ENCODE measurements at places on chromosomes 6 and 20. TPM values are rescaled to one million over a fixed set of nuclear protein-coding genes. Genes with fewer than 3 reads are reported as not detected.

- no peak for DNase-seq
Observed at GRCh38 chr6:144338951-144339700, 54.0 kb downstream of the UTRN start.

DNA sequence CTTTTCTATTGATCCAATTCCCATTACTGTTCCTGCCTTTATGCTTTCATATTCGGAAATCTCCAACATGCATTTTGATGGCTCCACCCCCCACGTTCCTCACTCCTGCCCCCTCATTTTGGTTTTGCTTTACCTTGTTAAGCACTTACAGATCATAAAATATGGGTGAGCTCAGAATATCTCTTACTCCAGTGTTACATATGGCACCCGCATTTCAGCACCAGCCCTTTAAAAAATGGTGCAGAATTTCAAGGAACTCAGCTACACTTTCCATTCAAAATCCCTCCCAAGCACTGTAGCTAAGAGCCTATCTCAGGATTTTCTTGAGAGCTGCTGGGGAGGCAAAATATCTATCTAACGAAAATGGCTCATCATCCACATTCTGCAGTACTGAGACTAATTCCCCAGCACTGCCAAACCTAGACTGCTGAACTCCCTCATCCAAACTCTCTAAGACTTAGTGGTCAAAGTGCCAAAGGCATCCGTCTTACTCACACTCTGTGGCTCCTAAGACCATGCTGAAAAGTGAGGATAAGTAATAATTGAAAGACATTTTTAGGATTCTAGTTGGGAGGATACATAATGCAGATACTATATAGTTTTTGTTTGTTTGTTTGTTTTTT, 7.8 kb downstream of the SGK1 start:
- DNase-seq, result no peak

- DNase-seq, result no peak
Observed at GRCh38 chr6:162999575-163000285, 272.0 kb downstream of the PACRG start.

GRCh38 chr20:23079016-23079351, 7.1 kb downstream of the CD93 start:
- DNase-seq, result no peak

DNA sequence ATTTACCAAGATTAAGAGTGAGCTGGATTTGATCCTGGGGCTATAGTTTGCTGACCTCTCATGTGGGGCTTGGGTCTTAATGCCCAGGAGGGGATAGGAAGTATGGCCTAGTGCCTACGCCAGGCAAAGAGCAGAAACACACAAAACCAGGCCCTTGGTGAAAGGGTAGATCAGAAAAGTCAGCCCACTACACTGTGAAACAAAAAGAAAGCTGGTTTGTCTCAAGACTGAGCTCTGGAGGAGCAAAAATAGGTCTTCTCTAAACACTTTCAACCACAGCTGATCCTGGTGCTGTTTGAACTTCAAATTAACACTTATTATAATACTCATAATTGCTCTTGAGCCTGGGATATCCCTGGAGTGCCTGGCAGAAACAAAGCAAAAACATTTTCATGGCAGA, 75.1 kb upstream of the MAP7 start:
- DNase-seq, result no peak

DNA sequence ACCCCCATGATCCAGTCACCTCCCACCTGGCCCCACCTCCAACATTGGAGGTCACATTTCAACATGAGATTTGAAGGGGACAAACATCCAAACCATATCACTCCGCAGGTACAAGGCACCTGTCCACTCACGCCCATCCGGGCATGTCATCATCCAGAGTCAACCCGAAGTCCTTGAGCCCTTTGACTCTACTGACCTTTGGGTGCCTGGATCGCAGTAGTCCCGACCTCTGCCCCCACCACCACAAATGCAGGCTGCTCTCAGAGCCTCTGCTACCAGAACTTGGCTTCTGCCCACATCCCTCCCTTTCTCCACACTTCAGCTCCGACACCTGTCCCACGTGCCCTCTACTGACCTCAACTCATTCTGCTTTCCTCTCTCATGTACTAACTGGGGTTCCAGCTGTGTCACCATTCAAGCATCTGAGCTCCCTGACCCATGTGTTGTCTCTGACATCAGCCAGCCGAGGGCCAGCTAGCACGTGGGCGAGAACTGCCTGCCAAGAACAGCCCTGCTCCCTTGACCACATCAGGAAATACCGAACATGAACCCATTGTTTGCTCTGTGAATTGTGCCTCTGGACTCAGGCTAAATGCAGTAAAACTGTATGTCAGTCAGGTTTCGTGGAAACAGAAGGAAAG, 498.3 kb upstream of the SULF2 start:
- DNase-seq, result no peak

DNA sequence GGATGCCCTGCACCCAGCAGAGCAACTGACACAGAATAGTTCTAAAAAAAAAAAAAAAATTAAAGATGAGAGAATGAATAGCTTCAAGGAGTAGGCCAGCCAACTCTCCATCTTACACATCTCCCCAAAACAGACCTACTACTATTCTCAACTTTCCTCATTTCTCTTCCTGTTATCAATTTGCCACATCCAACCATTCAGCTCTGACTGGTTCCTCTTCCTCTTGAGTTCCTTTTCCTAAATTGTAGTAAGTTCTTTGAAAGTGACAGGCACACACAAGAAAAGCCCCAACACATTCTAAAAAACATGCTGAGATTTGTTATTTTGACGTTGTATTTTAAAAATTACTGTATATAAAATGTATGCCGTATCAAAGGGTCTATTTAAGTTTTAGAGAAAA, 117.2 kb downstream of the PDSS2 start:
- DNase-seq, result no peak

GRCh38 chr6:143150281-143150680, 89.6 kb downstream of the AIG1 start:
- DNase-seq, result no peak

DNA sequence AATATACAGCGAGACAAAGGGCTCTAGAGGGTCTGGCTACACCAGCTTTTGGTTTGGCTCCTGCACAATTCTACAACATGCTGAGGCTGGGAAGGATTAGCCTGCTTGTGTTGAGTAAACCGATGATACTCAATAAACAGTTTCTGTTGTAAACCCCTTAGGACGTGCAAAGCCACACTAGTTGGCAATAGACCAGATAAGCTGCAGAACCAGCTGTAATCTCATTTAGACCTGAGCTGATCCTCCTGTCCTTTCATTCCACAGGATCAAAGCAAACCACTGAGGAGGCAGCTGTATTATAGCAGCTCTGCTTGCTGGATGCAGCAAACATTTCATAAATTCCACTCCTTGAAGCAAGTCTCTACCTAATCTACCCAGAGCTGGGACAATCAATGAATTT, 79.7 kb downstream of the MMS22L start:
- DNase-seq, result no peak

DNA sequence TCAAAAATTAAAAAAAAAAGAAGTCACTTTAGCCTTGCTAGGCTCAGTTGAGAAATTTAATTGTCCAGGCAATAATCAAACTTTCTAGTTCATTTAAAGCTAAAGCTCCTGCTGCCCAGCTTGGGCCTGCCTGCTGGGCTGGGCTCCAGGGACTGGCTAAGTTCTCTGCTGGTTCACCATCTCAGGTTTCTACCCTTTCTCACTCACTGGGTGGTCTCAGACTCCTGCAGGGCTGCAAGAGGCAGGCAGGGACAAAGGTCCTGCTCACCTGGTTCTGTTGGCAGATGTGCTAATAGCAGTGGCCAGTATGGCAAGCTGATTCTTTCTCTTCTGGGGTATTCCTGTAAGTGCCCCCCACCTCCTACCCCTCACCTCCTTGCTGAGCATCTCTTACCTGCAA, 21.2 kb upstream of the RTF2 start:
- no peak for DNase-seq

GRCh38 chr6:138527411-138528088, 28.3 kb upstream of the NHSL1 start:
- no peak for DNase-seq

DNA sequence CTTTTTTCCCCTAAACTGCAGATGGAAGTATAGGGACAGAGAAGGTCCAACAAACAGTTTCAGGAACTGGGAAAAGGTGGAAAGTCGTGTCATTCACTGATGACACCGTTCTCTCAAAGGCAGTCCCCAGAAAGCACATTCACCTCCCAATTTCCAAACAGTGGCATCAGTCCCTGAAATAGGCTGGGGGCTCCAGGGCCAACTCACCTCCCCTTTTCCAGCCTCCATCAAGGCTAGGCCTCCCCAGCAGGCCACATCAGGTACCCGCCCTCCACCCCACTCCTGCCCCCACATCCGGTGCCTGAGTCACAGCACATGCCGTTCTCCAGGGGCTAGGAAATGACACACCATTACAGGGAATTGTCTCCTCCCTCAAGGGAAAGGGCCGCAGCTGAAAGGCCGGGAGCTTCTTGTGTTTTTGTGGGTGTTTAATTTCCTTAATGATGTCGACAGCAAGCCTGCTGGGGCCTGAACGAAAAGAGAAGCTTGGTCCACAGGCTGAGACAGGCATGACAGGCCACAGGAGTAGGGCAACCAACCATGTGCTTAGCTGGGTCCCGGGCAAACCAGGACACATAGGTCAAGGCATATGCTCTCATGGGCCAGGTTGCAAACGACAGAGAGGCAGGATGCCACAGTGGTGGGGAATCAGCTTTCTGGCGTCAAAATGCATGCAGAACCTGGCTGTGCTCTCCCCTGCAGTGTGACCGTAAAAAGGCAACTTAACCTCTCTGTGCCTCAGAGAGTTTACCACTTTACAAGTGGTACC, 39.2 kb downstream of the ZMYND8 start:
- peak; percentile 78 for DNase-seq

Gene PKIB
- total RNA-seq, result 1.5 TPM

Gene SLCO4A1
- 4.4 TPM for total RNA-seq

Gene COL19A1
- not detected for total RNA-seq

Gene ZC3H12D
- total RNA-seq, result 0.60 TPM

Gene DLL1
- 5.0 TPM for total RNA-seq

Data from ovary (tissue), 10 donors.